ENCODE measurements at places on chromosomes 7 and 10.

DNA sequence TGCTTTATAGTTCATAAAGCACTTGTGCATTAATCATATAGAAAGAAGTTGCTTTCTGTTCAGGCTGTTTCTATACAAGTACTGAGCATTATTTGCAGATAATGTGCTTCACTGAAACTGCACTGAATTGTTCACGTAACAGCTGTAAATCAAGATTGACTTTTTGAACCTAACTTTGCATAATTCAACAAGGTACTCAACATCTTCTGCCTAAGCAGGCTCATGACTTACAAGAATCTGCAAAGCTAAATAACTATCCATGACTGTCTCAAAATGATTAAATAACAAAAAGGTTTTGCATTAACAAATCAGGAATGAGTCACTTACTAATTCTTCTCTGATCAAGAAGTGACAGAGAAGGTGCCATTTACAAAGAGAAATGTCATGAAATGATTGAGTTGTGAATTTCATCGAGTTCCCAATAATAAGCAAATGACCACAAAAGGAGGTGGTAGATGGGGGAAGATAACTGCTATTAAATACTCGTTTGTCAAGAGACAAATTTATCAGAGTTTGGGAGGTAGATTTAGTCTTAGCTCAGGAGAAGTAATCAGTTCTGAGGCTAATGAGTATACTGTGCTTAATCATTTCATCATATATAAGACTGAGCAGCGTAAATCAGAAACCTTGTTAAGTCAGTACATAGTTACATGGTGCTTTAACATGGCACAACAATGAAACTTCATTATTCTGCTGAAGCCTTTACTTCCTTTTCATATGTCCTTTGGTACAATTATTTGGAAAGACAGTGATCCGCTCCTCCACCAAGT, 161.3 kb upstream of the LRRN3 start:
- DNase-seq: no peak

GRCh38 chr10:89426230-89426868, 12.0 kb downstream of the IFIT5 start:
- DNase-seq: no peak

- DNase-seq: no peak
These were observed 258.7 kb downstream of the ZMYND11 start for GRCh38 chr10:393787-394438.

- DNase-seq: no peak
These were observed 116.5 kb downstream of the MARCHF5 start for GRCh38 chr10:92407305-92408016.

- no peak for DNase-seq
These were observed 18.0 kb upstream of the ARID5B start for GRCh38 chr10:61883371-61884025.

DNA sequence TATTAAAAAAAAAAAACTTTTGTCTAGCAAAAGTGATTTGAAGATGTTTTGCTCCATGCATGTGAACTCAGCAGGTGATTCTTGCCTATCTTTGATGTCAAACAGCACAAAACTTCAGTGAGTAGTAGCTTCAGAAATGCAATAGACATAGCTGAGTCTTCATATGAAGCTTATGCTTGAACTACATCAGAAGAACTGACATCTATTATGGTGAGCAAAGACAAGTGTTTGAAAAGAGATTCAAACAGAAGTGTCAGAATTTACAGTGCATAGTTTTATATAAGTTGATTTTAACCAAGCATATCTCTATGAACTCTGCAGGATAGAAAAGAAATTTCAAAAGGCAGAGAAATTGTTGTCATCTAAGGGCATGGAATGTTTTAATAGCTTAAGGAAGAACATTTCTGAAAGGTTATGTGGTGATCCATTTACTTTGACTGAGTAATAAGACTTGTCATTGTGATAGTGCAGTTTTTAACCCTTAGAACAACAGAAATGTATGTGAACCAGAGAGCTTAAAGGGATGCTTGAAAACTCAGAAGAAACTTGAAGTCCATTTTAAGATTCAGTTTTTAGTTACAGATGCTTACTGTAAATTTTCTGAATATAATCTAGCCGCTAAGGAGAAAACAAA, 351.4 kb downstream of the MDFIC start:
- no peak for DNase-seq

DNA sequence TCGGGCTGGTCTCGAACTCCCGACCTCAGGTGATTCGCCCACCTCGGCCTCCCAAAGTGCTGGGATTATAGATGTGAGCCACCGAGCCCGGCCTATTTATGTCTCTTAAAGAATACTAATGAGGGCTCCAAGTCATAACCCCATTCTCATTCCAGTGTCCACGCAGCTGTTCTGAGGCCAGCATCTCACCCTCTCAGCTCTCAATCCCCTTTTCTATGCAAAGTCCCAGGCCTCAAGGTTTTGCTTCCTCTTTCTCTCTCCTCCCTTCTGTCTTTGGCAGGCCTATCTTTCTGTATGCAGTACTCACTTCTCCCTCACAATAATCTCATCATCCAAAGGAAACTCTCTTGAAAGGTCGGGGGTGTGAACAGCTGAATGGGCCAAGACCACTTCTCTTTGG, 28.0 kb upstream of the VSIR start:
- DNase-seq: no peak

DNA sequence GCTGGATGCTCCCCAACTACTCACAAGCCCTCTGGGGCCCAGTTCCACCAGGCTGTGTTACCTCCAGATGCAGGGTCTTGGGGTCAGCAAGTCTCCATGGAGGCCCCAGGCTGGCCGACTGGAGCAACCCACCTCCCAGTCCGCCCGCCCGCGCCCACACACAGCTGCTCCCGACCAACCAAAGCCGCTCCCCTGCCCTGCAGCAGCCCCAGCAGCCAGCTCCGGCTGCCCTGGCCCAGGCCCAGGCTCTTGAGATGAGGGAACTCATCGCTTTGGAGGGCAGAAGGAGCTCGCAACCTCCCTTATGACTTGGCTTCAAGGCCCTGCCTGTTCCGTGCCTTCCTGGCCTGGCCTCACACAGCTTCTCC, 47.2 kb downstream of the LRRC20 start:
- DNase-seq: no peak

DNA sequence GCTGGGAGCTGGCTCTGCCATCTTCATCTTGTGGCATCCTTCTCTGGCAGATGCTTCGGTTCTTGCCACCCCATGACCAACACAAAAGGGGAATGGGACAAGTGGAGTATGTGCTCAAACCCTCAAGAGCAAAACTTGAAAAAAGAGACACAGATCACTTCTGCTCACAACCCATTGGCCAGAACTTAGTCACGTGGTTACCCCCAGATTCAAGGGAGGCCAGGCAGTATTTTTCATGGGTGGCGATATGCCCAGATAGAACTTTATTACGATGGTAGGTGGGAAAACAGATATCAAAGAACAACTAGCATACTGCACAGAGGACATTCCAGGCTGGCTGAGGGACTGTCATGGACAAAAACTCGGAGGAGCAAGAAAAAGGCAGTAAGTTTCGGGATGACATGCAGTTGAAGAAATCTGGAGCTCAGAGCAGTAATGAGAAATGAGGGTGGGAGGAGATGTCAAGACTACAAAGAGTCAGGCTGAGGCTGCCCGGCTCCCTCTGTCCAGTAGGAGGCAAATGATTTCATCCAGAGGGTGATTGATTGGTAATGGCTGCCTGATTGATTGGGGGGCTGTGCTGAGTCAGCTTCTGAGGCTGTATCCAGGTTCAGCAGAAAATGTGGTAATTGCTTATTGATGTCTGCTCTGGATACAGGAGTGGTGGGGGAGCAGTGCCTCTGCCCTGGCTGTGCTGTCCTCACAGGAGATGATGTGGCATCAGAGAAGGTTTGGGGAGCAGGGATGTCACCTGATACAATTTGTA, 25.3 kb downstream of the COL13A1 start:
- DNase-seq: no peak

DNA sequence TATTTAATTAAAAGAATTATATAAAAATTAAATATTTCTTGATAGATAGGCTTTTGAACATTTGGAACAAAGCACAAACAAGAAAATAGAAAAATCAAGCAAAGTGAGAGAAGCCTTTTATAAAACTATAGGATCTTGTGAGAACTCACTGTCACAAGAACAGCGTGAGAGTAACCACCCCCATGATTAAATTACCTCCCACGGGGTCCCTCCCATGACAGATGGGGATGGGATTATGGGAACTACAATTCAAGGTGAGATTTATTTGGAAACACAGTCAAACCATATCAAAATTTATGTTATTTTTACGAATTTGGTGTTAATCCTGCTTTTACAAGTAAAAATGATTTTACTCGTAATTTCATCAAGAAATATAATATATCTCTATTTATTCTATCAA, 1136.1 kb upstream of the POT1 start:
- DNase-seq: no peak

DNA sequence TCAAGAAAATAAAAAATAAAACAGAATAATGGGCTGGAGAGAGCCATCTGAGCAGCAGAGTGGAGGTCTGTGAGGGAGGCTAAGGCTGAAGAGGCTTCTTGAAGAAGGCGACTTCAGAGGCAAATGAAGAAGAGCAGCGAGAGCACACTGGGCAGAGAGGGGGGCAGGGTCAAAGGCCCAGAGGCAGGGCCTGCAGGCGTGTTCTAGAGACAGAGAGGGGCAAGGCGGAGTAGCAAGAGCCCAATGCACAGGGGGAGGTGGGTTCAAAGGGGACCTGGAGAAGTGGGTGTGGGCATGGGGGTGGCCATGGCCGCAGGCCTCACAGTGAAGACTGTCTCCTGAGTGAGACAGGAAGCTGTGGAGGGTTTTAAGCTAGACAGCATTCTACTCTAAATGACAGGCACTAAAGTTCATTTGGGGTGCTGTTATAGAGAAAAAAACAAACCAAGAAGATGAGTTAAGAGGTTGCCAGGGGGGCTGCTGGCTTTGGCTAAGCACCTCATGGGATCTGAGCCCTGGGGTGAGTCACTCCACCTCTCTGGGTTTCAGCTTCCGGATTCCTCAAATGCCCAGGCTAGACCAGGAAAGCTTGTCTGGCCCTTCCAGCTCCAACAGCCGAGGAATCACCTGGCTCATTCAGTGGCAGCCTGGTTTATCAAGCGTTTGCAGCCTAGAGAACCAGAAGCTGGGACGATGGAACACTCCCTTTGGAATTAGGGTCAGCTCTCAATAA, 81.7 kb downstream of the DLG5 start:
- DNase-seq: no peak

DNA sequence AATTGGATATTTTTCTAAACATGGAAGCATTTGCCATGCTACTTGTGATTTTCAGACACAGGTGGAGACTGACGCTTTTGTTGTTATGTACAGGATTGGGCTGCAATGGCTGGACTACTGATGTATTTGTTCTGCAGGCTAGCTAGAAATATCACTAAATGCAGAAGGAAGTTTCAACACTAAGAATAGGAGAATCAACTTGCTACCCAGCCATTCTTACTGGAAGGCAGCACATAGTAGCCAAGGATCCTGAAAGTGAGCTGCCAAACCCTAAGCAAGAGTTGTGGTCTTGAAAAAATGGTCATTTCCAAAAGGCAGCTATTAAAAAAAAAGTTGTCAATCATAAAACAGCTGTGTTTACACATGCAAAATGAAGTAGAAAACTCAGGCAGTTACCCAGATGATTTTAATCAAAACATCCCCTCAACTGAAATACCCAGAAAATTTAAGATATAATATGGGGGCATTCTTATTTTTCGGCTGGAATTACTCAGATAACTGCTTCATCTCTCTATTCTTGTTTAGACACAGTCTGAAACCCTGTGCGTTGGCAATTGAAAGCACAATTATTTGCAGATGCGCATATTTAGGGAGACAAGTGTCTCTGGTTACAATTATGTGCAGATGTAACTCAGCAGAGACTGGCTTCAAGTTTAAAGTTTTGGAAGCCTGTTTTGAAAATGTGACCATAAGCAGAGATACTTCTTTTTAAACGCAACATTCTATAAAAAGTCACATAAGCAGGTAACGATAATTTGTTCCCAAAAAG, 31.2 kb downstream of the GFRA1 start:
- DNase-seq: no peak

- DNase-seq: no peak
These were observed 85.1 kb downstream of the FAM204A start for GRCh38 chr10:118256825-118257570.

DNA sequence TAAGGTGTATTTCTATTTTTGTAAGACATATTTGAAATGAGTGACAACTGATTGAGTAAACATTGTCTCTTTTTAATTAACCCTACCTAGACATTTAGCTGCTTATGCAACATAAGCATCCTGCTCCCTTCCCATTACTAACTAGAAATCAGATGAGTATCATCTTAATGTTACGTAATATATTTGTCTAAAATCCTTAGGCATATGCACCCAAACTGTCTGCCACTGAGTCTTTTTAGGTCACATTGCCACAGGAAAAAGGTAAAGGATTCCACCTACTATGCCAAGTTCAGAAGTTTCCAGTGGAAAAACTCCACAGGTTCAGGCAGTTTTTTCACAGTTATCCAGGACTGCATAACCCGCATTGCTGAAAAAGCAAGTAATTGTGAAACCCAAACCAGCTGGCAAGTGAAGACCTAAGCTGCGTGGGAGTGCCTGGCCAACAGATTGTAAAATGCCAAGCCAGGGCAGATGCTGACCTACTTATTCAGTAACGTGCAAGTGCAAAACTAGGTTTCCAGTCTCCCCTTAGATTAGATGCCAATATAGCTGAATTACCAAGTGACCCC, 983.7 kb downstream of the GATA3 start:
- DNase-seq: no peak

DNA sequence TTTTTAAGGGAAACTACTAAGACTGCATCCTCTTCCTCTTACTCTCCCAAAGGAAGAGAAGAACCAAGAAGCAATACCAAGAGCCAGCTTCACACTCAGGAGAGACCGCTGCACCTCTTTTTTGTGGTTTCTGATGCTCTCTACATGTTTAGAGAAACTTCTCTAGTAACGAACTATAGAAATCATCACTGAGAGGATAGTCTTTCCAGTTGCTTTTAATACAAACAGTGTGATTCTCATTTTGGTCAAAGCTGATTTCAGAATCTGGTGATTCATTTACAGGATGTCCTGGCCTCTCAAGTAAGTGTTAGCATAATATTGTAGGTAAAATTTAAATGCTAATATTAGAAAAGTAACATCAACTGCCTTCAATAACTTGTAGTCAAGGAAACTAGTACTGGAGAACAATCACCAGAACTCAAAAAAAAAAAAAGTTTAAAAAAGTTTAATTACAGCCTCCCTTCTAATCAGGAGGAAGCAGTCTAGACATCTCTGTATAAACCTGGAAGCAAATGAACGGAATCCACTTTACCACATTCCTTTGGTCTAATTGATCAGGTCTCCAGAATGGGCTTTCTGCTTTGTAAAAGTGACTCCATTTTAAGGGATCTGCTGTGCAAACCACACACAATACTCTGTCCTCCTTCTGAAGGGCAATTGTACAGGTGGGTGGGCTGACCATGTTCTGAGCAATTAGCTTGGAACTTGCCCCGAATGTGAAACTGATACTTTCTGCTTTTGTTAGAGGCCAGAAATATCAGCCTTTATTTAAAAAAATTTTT, 3.0 kb downstream of the LAMB1 start:
- DNase-seq: no peak

DNA sequence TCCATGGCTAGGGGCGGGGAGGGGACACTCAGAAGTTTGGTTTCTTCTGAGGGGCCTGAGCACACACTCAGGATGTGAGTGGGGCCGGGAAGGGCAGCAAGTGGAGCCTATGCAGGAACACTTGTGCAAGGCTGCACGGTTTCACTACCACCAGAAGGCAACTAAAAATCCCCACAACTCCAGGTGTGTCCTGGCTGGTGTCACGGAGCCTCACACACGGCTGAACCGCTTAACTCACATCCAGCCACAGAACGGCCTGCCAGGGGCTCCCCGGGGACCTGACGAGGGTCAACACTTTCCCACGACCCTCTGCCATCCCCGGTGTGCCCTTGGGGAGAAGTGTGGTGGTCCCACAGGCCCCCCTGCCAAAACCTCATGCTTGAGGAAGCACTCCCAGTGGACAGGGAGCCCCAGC, 173.9 kb downstream of the ELFN1 start:
- DNase-seq: no peak

All from stimulated activated CD4-positive, alpha-beta T cell treated with anti-CD3 and anti-CD28 coated beads, TNF-alpha, amount 100 ng/mL, for 1 hour (primary cell).